ENCODE measurements at places on chromosomes 2 and 18.

GRCh38 chr2:109562421-109562820, 51.3 kb downstream of the SEPTIN10 start:
- no peak for DNase-seq

- no peak for DNase-seq
Measured at GRCh38 chr2:46086578-46087070, 210.6 kb upstream of the EPAS1 start.

DNA sequence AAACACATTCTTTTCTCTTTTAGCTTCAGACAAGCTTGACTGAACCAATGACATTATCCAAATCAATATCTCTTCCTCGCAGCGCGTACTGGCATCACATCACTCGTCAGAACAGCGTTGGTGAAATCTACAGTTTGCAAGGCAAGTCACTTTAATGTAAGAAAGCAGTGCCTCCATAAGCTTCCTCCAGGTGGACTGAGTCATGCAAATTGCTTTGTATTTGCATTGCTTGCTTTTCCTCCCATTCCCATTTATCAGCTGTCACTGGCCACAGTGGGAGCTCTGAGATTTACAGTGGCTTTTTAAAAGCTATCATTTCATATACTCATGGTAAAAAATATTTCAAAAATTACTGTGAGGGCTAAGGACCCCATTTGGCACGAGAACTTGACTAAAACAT, 189.9 kb downstream of the CD226 start:
- no peak for DNase-seq

GRCh38 chr2:72080286-72081145, 67.1 kb downstream of the CYP26B1 start:
- no peak for DNase-seq

DNA sequence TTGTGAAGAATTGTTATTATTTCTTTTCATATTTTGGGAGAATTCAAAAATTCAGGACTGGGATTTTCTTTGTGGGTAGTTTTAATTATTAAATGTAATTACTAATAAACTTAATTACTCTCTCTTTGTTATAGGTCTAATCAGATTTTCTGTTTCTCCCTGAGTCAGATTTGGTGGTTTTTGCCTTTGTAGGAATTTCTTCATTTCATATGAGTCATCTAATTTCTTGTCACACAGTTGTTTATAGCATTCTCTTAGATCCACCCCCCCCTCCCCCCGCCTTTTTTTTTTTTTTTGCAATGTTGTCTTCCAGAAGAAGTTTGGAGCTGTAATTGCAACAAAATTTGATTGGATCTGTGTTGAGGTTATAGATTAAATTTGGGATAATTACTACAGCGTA, 26.0 kb upstream of the GALR1 start:
- no peak for DNase-seq

DNA sequence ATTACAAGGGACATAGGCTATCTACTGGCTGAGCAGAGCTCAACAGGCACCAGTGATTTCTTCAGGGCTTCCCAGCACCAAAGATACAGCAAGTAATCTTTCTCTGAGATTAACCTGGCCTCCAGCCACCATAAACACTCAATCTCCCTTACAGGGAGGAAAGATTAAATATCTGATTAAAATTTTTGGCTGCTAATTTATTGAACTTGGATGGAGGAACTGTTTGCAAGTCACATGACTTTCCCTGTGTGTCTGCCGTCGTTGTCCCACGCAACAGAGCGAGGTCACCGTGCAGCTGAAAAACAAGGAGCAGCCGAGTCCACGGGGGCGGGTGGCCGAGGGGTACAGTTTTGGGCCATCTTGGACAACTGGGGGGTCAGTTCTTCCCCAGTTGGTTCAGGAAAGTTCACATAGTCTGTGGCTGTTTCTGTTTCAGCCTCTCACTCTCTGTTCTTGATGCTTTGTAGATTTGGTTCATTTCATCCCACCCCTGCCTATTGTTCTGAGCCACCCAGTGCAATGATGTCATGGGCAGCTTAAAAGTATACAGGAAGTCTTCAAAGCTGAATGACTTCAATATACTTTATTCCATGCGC, 186.8 kb upstream of the CTAGE1 start:
- no peak for DNase-seq

- no peak for DNase-seq
Measured at GRCh38 chr2:66030553-66030952, 404.4 kb upstream of the MEIS1 start.

DNA sequence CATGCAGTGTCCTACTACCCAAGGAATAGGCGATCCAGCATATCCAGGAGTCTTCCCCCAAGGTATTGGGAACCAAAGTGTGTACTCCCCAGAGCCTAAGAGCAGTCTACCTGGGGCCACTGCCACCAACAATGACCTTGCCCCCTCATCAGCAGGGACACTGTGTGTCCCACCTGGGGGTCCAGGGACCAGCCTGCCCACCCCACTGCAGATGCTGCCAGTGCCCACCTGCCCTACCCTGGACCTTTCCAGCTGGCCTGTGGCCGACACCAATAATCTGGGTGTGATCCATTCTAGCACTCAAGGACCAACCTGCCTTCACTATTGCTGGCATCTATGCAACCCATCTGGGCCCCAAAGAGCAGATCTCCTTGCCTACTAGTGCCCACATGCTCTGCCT, 32.2 kb downstream of the DNAH7 start:
- DNase-seq = no peak

DNA sequence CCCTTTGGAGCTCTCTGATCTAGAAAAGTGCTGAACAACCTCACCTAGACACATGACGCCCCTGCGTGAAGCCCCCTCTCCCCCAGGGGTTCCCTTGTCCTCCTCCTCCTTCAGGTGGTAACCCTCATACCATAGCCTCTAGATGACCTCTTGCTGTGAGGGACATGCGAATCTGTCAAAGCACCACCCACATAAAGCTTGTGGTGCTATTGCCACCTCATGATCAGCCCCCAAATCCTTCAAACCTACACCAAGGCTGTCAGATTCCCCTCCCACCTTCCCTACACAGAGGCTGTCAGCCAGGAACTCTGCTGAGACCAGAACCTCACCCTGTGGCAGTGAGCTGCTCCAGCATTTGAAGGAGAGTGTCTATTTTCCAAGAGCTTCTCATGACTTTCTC, 43.1 kb upstream of the TEX51 start:
- peak; percentile 4 for DNase-seq

- DNase-seq = no peak
Measured at GRCh38 chr2:40201425-40201824, 250.5 kb downstream of the SLC8A1 start.

DNA sequence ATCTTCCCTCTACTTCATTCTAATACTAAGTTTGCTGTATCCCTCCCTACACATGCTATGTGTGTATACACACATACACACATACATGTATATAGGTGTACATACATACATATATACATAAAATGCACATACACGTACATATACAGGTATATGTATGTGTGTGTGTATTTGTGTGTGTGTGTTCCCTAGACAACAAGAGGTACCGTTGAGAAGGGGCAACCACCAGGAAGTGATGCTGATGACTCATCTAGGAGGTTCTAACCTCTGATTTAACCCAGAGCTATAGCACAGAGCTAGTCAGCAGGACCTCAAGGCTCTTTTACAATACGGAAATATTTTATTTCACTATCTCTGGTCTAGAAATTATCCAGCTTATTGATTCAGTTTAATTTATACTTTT, 139.2 kb downstream of the LAMA3 start:
- peak; percentile 58 for DNase-seq

DNA sequence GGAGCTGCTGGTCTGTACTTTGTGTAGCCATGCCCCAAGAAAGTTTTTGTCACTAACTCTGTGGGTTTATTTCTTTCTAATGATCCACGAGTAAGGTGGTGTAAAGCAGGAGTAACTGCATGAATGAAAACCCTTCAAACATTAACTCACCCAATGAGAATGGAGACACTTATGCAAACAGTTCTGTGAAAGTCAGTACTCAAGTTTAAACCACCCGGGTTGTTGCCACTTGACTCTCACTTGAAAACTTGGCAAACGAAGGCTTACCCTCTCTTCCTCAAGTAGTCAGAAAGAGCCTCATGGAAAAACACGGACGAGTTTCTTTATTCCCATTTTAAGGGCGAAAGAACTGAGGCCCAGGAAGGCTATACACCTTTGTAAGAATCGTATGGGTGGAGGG, 117.5 kb downstream of the MMADHC start:
- no peak for DNase-seq

DNA sequence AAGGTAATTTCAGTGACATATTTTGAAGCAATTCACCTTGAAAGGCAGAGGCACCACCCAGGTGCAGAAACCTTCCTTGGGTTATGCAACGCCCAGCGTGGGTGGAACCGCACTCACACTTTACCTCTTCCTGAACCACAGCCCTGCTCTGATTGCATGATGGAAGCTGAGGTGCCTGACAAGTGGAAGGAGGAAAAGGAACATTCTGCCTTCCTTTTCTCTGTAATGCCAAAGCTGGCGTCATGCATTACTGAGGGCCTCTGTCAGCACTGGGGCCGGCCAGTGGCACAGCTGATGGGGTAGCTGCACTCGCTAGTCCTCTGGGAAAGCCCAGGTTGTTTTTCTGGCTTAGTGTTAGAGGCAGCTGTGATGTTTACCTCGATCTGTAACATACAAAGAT, 266.5 kb downstream of the NEDD4L start:
- no peak for DNase-seq

- DNase-seq = no peak
Measured at GRCh38 chr2:219228041-219228910, 1.2 kb downstream of the ATG9A start.

- DNase-seq = no peak
Measured at GRCh38 chr2:215583881-215584280, 148.0 kb upstream of the FN1 start.

DNA sequence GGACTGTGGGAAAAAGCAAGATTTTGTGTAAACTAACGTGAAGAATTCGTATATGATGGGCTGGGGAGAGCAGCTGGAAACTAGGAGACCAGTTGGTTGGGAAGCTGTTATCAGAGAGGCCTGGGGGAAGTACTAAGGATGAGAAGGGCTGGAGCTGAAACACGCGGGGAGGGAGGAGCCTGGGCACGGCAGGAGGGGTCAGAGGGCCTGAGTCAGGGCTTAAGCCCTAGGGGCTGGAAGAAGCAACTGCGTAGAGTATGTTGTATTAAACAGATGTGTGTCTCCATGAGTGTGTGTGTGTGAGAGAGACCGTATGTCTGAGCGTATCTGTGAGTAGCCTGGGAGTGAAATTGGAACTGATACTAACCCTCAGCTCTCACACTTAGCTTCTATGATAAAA, 8.4 kb downstream of the POMC start:
- DNase-seq = no peak

GRCh38 chr2:187586011-187586641, 31.9 kb upstream of the TFPI start:
- DNase-seq = no peak

DNA sequence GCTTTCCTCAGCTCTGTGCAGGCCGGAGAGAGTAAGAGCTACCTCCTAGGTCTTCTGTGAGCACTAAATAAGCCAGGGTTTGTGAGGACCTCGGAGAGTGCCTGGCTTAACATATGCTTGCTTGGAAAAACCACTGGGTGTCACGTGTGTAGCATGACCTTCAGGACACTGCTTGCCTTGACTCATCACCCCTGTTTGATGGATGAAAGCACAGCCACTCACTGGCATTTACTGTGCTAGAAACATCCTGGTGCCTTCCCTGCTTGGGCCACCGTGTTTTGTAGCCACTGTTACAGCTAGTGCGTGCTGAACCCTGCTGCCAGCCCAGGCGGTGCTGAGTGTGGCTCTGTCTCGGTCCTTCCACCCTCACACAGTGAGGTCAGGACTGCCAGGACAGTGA, 34.8 kb upstream of the ITM2C start:
- no peak for DNase-seq

DNA sequence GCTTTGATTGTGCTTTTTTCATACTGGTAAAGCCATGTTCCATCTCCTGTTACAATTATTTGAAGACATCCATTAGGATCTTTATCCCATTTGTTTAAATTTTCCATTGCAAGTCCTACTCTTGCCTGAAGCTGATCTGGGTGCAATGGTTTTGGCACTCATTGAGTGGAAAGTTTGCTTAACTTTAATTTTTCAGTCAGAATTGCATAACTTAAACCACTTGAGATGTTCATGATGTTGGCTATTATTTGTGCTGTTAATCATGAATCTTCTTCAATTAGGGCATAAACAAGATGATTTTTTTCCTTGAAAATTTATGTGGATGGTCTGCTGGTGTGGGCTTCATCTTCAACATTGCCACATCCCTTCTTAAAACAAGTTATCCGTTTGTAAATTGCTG, 180.1 kb downstream of the ST6GAL2 start:
- DNase-seq = no peak

- DNase-seq = no peak
Measured at GRCh38 chr2:9291331-9291730, 84.7 kb downstream of the ASAP2 start.

DNA sequence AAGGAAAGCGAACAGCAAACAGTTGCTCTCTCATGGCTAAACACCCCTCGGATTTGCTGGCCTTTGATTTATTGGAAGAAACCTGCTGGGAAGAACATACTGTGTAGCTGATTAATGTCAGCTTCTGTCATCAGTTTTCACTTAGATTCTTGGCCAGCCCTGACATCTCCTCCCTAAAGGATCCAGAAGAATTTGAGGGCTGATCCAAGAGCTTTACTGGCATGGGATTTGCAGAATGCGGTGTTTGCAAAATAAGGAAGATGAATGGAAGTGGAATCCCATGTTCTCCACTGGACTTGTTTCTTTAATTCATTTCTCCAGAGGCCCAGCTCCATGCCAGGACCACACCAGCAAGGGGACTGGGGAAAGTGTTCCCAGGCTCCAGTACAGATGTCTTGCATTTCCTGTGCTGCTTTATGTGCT, 80.5 kb downstream of the RDH14 start:
- DNase-seq = no peak

DNA sequence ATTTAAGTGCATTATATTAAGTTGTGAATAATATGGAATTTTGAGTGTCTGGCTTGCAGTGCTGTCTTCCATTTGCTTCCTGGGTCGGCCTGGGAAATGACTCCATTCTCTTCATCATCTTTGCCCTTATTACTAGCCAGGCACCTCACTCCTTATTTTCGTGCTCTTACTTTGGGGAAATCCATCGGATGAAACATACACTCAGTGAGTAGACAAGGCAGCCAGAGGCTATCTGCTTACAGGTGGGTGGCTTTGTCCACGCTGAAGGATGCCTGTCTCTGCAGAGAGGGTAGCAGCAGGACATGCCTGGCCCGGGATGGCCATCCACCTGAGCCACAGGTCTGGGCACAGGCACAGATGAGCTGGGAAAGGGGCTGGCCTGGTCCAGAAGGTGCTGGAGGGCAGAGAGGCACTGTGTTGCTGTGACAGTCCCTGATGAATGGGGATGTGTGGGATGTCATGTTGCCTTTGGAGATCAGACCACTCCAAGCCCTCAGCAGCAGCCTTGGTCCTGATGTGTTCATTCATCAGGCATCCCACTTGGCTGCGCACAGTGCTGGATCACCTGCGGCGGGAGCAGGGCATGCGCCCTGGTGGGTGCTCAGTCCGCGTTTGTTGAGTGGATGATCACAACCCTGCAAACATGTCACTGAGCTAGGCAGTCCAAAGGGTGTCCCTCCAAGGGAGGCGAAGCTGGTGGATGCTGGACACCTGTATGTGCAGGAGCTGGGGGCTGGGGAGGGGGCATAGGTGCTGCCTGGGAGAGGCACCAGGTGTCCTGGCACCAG, 236.0 kb downstream of the LDLRAD4 start:
- no peak for DNase-seq

- no peak for DNase-seq
Measured at GRCh38 chr18:13447621-13448334, 229.2 kb downstream of the LDLRAD4 start.

- no peak for DNase-seq
Measured at GRCh38 chr2:143463719-143464118, 334.5 kb downstream of the ARHGAP15 start.

Measured in central memory CD8-positive, alpha-beta T cell (primary cell).